Stimulated activated CD8-positive, alpha-beta memory T cell treated with anti-CD3 and anti-CD28 coated beads, Interleukin-15, amount 100 ng/mL, for 1 hour (primary cell): ENCODE measurements at places on chromosomes 12 and 14.

GRCh38 chr14:99191395-99192027 is 80.5 kb downstream of the BCL11B start:
- no peak for DNase-seq

GRCh38 chr12:45186762-45187161 is 29.1 kb upstream of the ANO6 start:
- no peak for DNase-seq

DNA sequence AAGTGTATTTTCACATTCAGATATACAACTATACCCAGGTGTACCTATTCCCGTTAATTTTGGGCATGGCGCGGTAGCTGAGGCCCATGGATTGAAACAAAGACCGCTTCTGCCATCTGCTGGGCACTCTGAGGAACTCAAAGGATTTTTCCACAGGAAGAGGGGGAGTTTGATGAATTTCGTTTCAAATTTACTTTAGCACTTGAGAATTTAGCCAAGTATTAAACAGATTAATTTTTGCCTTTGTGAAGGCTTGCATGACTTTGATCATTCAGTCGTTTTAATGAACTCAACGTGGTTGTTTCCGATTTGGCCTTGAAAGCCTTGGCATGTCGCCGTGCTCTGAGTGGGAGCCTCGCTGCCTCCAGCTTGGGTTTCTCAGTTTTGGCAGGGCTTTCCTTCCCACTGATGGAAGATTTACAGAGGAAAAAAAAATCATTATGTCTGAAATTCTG is 153.2 kb upstream of the DDHD1 start:
- peak; percentile 6 for DNase-seq

- DNase-seq = no peak
These were observed 94.7 kb upstream of the PWP1 start for GRCh38 chr12:107590814-107591375.

DNA sequence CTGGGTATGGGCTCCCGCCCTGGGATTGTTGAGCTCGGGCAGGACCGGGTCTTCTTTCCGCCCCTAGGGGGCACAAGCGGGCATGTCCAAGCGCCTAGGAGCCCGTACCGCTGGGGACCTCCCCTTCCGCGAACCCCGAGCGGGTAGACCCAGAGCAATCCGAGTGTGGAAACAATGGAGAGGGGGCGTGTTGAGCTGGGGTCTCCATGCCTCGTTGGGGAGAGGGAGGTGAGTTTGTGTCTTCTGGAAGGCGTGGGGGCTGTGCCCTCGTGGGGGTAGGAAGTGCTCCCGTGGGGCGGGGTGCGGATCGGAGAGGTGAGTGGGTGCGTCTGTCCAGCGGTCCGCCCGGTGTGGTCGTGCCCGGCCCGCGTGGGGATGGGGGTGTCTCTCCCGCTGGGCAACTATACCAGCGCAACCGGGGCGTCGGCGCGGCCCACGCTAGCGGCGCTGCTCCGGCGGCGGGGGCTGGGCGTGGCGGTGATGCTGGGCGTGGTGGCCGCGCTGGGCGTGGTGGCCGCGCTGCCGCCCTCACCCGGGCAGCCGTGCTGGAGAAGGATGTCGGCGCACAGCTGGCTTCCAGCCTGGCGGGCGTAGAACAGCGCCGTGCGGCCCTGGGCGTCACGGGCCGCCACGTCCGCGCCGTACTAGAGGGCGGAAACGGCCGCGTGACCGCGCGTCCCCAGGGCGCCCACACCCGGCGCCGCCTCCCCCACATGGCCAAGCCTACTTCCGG is 12.2 kb downstream of the AGAP2 start:
- no peak for DNase-seq

GRCh38 chr12:12870465-12870864 is 20.9 kb upstream of the GPRC5A start:
- DNase-seq = no peak

DNA sequence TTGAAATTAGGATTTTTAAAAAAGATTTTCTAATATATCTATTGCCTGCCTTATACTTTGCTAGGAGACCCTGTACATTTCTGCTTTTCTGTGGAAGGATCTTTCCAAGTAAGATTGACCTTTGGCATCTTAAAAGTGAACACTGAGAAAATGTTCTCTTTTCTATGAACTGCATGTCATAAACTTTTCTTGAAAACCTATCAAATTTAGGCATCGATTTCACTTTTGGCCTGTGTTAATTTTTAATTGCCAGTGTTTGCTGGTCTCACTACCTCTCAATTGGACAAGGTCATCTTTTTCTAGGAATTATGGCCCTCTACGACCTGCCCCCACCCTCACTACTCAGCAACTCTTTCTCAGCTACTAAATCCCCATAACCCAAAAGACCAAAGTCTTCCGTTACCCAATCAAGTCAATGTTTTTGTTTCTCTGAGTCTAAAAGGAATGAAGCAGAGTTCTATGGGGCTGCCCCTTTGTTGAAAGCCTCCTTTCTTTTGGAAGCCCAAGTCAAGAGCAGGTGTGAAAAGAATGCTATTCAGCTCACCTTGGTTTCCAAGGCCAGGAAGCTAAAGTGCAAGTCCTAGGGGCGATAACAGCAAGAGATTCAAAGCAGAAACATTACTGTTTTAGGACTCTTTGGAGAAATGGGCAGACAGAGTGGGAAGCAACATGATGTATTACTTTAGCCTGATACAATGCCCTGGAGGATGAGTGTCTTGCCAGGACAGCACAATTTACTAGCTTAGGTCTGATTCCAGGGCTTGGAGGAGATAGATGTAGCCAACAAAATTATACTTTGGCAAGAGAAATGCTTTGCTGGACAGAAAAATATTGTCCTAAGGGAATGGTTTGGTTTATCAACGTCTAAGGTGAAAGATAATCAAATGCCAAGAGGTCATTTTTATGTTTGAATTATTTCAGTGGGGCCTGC is 55.0 kb downstream of the IGF1 start:
- no peak for DNase-seq

GRCh38 chr12:254039-254438 is 8.6 kb downstream of the SLC6A13 start:
- no peak for DNase-seq

- DNase-seq = no peak
These were observed 220.4 kb upstream of the GARIN6 start for GRCh38 chr12:99427104-99427503.

- DNase-seq = no peak
These were observed 2.3 kb downstream of the JDP2 start for GRCh38 chr14:75430116-75430515.

DNA sequence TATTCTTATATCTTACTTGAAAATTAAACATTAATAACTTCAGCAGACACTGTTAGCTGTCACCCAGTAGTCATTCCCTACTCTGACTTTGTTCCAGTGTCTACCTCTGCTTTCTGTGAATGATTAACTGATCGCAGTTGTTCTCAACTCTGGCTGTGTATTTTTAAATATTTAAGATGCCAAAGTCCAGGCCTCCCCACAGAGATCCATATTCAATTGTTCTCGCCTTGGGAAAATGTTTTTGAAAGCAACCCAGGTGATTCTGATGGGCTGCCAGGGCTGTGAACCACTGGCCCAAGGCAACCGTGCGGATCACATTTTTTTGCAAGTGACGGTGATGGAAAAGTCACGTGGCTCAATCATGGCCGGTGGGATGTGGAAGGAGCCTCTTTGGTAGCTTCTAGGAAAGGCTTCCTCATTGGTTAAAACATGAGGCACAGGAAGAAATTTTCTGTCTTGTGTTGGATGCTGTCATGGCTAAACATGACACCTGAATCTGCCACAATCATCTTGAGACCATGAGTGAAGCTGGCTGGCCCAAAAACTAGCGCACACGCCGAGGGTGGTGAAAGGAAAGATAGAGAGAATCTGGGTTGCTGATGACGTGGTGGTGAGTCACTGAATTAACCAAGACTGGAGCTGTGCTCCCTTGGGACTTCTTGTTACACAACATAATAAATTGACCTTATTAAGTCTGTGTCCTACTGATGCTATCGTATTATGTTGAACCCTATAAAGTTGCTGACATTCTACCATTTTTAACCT is 37.2 kb downstream of the RDH12 start:
- DNase-seq = no peak

- DNase-seq = no peak
These were observed 3.1 kb downstream of the CCDC63 start for GRCh38 chr12:110849748-110850403.

DNA sequence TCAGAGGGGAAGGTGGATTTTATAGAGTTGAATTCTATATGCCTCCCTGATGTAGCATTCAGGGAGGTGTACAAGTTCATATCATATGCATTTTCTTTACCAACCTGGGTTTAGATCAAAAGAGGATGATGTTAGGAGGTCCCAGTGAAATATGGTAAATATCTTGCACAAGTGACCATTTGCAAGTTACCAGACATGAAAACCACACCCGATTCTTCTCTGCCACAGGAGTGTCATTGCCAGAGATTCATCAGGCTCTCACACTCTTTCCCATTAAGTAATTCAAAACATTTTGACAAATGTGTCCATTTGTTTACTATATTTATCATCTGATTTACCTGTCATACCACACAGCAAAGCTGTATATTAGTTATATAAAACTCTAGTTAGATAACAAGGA is 44.0 kb downstream of the VCPKMT start:
- DNase-seq = no peak

- DNase-seq = no peak
These were observed 48.9 kb upstream of the DLK1 start for GRCh38 chr14:100677554-100678468.

- no peak for DNase-seq
These were observed 76.0 kb upstream of the CAPRIN2 start for GRCh38 chr12:30830751-30831150.

DNA sequence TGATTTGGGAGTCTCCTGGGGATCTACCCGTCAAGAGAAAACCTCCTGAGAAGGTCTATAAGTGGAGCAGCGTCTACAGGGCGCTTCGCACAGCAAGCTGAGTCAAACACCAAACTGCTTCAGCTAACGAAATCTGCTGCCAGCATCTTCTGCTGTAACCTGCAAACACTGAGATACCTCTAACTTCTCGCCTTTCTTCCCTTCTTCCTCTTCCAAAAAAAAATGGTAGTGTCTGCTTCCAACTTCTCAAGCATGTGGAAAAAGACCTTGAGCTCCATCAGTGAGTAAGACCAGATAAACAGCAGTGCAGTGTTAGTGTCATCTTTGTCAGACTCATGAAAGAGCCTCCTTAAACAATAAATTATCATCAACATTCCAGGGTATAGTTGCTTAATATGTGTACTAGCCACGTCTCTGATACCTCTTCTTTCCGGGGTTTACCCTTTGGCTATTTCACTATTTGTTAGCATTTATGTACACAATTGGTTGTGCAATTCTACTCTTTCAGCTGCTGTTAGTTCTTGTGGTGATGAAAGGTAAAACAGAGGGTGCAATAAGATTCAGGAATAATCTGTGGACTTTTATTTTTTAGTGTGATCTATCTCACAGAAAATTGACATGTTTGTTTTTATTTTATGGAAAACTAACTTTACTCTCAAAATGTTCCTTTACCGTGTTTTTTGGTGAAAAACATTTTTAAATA is 81.6 kb downstream of the LLPH start:
- DNase-seq = no peak

- DNase-seq = no peak
These were observed 128.1 kb downstream of the ASCL1 start for GRCh38 chr12:103085541-103085940.

DNA sequence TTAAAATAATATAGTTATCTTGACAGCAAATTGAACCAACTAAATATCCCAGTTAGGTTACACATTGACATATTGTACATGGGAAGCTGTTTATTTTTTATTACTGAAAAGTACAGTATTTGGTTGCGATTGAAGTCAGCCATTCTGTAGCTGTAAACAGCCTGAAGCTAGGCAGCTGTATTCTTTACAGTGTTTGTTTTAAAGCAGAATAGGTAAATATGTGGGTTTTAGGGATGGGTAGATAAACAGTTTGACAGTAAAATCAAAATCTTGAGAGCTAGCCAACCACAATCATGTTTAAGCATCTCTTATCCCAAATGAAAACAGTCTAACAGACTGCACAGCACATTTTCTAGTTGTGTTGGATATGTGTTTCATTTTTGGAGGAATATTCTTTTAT is 45.7 kb downstream of the TTC6 start:
- DNase-seq = no peak

DNA sequence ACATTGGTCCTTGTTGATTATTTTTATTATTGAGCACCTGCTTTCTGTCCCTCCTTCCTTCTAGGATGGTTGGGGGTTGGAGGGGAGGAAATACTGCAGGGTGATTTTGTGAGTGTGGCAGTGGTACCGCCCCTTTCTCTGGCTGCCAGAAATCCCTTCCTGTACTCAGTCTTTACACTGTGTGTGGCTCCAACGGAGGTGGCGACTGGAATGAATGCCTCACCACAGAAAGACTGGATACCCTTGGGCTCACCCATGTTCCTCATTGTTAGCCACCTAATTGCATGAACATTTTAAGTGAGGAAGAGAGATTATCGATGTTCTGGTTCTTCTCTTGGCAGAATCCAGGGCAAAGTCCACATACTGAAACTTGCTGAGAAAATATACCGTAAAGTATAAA is 272.0 kb upstream of the E2F7 start:
- no peak for DNase-seq

DNA sequence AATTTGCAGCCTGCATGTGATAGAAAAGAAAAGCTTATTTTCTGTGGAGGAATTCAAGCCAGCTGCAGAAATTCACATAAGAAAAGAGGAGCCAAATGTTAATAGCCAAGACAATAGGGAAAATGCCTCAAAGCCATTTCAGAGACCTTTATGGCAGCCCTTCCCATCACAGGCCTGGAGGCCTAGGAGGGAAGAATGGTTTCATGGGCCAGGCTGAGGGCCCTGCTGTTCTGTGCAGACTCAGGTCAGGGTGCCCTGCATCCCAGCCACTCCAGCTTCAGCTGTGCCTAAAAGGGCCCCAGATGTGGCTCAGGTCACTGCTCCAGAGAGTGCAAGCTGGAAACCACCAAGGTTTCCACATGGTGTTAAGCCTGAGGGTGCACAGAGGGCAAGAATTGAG is 21.2 kb upstream of the CCDC88C start:
- no peak for DNase-seq

- no peak for DNase-seq
These were observed at the start of gene WSCD2 for GRCh38 chr12:108129017-108129812. Gene WSCD2 (plus strand): TSS chr12:108129288. CDS start chr12:108195833, 66,545 bp downstream.

GRCh38 chr12:131425112-131426075 is 285.5 kb upstream of the SFSWAP start:
- no peak for DNase-seq

DNA sequence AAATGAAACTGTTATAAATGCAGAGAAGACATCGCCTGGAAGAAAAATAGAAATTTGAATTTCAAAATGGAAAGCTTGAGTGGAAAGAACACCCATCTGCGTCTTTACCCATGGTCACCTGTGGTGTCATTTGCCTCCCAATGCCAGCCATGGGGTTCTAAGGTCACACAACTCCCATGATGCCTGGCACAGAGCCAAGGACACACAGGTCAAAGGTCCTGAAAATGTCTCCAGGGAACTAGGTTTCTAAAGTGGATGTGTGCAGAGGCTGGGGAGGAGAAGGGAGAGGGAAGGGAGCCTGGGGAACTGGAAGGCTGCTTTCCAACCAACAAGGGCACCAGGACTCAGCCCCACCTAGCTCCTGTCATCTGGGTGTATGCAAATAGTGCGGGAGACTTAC is 724.0 kb upstream of the TMEM132C start:
- DNase-seq = no peak

- DNase-seq = no peak
These were observed 844 bp downstream of the DPF3 start for GRCh38 chr14:72892879-72893635.
